ENCODE measurements at places on chromosomes 7 and 10.

- no peak for DNase-seq
These were observed 40.1 kb upstream of the CXCL12 start for GRCh38 chr10:44424957-44425356.

- no peak for DNase-seq
These were observed 1.8 kb downstream of the ADRA2A start for GRCh38 chr10:111078505-111079185.

DNA sequence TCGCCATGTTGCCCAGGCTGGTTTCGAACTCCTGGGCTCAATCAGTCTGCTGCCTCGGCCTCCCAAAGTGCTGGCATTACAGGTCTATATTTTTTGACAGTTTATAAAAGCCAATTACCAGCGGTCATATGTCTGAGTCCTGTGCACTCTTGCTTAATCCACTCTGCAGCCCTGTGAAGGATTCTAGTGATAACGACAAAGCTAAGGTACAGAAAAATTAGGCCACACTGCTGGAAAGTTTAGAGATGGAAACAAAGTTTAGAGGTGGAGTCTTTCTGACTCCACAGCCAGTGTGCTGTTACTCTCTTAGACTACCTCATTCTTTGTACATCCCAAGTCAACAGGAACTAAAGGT lies 707 bp downstream of the PTER start:
- DNase-seq: no peak

- DNase-seq: no peak
These were observed 764.0 kb downstream of the XPNPEP1 start for GRCh38 chr10:109159351-109159750.

- no peak for DNase-seq
These were observed 96.4 kb downstream of the FGFR2 start for GRCh38 chr10:121501796-121502195.

DNA sequence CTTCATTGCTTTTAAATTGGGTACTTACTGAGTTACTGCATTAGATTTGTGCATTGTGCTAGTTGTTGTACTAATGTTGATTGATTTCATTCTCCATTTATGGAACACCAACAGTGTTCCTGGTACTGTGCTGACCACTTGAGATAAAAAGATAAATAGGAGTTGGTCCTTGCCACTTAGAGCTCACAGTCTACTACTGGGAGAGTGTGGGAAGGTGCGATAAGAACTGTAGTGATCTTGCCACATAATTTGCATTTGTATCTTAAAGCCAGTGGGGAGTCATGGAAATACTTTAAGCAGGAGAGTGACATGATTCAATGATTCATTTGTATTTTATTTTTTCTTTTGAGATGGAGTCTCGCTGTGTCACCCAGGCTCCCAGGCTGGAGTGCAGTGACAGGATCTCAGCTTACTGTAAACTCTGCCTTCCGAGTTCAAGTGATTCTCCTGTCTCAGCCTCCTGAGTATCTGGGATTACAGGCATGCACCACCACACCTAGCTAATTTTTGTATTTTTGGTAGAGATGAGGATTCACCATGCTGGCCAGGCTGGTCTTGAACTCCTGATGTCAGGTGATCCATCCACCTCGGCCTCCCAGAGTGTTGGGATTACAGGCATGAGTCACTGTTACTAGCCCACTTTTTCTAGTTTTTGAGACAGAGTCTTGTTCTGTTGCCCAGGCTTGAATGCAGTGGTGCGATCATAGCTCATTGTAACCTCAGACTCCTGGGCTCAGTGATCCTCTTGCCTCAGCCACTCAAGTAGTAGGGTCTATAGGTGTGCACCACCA lies 51.2 kb upstream of the TMEM248 start:
- no peak for DNase-seq

DNA sequence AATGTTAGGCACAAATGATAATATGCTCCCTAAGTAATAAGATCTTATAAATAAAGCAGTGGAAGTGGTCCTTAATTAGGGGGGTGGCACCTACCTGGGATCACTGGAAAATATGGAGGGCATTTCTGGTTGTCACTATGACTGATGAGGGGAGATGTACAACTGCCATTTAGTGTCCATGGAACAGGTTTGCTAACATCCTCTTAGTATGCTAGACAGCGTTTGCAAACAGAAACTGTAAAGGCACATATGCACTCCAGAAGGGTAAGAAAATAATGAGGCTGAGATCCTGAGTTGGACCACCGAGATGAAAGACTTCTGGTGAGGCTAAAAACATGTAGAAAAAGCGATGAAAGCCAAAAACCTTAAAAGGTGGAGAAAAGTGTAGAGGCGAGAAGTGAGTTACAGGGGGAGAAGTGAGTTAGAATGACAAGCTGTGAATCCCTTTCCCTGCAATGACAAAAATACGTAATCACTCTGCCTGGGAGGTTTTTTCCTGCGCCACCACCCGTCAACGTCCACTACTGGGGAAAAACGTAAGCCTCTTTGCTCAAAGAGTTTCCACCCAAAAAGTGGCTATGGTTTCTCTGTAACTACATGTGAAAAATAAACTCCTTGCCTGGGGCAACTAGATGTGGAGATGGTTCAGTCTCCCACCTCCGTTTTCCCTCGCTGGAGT lies 767 bp downstream of the KRIT1 start:
- no peak for DNase-seq

DNA sequence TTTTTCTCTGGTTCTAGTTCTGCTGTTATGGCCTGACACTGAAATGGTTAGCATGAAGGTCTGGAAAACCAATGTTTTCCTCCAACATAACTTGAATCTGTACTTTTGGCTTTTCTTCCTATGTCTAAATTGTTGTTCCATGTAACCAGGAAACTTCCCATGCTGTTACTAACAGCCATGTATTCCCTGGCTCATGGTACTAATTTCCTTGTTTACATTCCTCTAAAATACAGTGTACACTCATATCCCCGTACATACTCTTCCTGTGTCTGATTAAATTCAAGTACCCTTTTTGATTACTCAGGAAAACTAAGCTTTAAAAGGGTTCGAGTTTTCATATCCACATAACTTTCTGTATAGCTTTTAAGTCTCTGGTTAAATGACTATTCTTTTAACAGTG lies 12.3 kb upstream of the ACSM6 start:
- DNase-seq: no peak

Measured in stimulated activated naive CD8-positive, alpha-beta T cell treated with anti-CD3 and anti-CD28 coated beads, Interleukin-15, Interleukin-2, amounts not matched to agents 100 U/mL and 50 U/mL, for 24 hours (primary cell).